ENCODE measurements at places on chromosomes 7 and 10.
A peak's percentile ranks its signal among the peaks of the same experiment; 100 is the strongest.

- DNase-seq = no peak
Measured at GRCh38 chr7:84236398-84236797, 41.8 kb upstream of the SEMA3A start.

GRCh38 chr7:44965441-44965903 lies 13.3 kb downstream of the MYO1G start:
- DNase-seq = no peak

DNA sequence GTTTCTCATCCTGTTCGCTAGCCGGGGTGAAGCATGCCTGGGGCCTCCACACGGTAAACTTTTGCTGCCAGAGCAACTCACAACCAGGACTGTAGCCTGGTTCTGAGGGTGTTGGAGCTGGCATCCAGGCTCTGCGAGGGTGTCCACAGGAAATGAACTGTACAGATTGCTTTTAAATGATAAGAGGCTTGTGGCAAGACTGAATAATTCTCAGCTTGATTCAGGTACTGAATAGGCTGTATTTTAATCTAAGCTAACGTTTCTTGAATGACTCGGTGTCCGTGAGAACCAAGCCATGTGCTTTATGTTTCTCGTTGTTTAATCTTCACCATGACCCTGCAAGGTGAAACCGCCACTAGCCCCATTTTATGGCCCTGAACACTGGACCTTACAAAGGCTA lies 49.3 kb downstream of the EEPD1 start:
- no peak for DNase-seq

DNA sequence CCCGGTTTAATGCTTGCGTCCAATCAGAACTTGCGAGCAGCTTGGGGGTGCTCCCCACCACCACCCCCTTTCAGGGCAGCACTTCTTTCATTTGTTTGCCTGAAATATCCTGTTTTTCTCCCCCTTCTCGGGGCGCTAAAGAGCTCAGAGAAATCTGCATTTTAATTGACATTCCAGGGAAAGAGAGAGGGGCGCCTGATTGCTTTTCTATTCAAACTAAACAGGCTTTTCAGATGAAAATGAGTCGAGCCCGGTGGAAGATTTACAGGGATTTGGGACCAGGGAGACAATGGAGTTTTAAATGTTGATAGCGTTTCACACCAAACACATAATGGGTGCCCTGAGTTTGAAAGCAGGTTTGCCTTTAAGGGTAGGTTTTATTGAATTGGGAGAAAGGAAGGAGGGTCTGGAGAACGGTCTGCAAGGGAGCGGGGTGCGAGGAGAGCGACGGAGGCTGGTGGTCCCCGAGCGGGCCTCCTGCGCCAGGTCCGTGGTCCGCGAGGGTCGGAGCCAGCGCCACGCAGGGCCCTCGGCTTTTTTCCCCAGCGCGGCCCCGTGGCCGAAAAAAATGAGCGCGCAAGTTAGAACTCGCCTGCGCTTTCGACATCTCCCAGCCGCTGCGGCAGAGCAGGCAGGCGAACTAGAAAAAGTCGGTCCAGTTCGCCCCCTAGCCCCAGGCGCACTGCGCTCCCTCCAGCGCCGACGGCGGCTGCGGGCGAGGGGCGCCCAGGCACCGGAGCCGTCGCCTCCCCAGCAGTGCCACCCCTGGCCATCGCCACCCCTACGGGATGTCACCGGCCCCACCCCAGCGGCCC lies 1.3 kb downstream of the FGFR2 start:
- DNase-seq = peak; percentile 22

DNA sequence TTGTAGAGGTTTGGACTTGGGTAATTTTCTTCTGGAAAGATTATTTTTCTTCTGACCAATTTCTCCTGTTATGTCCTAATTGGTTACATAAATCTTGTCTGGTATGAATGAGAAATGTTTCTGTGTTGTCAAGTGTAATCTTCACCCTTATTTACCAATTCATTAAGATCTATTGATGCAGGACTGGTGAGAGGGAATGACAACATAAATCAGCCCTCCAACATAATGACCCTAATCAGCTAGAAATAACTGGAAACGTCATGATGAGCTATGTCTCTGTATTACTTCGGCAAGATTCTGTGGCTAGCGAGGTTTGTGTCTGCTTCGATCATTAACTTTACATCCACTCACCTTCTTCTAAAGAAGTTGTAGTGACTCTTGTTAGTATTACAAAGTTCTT lies 3.5 kb downstream of the FOXP2 start:
- DNase-seq = no peak

- no peak for DNase-seq
Measured at GRCh38 chr7:65397730-65398142, 24.1 kb downstream of the ZNF92 start.

DNA sequence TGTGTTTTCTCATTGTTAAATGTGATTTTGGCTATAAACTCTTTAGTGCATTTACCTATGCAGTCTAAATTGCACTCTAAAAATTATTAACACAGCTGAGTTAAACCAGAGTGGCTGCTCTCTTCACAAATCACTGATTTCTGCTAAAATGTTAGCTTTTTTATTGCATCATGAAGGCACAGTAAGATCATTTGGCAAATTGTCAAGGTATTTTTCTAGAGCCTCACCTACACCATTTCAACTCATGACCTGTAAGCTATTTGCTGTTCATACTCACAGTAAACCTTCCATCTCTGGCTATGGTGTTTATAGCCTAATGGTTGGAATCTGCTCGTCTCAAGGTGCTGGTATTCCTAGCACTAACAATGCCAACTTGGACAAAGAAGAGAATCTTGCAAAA lies 25.7 kb downstream of the NDUFB2 start:
- no peak for DNase-seq

DNA sequence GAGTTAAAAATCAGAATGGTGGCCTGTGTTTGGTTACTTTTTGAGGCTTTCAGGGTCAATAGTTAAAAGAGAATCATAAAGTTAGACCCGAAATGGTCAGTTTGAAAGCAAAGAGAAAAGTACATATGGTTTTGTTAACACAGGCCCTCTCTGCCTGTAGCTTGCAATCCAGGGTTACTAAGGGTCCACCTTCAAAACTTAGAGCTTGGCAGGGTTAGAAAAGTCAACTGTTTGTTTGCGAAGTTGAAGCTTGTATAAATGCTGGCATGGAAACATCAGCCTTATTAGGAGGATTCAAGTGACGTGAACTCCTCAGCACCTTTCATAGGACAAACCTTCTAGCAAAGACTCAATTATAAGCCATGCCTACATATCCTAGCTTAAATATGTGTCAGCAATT lies 196.3 kb upstream of the SEMA3A start:
- DNase-seq = no peak

- DNase-seq = peak; percentile 85
Measured at GRCh38 chr7:1432411-1433082, 26.7 kb downstream of the MICALL2 start.

GRCh38 chr10:29858702-29859267 lies 200.6 kb downstream of the JCAD start:
- DNase-seq = no peak

DNA sequence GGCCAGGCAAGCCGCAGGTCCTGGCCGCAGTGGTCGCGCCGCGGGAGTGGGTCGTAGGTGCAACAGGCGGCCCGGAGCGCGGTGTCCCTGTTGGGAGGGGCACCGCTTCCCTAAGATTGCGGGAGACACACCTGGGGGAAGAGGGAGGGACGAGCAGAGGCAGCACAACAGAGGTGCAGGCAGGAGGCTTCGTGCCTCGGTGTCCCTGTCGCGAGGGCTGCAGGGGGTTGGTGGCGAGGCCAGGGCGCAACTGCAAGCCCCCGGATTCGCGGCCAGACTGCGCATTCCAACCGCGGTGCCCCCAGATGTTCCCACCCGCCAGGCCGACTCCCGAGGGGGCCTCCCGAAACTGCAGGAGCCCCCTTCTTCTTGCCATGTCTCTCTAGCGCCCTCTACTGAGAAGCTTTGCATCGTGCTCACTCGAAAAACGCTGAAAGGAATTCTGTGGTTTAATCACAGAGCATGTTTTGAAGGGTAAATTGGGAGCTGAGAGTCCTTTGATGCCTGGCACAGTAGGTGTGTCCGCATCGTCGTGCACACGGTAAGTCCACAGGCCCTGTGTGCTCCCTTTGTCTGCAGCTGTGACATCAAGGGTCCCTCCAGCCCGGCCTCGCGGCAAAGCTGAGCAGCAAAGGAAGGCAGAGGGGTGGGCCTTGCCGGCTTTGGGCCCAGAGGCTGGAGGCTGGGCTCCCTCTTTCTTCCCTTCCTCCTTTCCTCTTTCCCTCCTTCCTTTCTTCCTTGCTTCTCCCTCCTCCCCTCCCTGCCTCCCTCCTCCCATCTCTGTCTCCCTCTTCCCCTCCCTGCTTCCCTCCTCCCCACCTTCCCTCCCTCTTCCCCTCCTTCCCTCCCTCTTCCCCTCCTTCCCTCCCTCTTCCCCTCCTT lies 6.2 kb upstream of the MBL2 start:
- DNase-seq = no peak

DNA sequence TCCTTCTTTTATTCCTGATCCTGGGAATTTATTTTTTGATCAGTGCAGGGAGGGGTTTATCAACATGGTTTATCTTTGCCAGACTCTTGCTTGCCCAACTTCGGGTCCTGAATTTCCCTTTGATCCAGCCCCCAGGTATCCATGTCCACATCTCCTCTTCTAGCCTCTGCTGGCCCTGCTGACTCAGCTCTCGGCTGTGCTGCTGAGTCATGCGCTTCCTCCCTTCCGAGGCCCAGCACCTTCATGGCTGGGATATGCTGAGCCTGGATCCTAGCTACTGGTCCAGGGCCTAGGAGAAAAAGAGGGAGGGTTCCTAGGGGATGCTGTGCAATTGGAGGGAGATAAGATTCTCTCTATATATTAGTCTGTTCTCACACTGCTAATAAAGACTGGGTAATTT lies 380.7 kb upstream of the SHH start:
- no peak for DNase-seq

GRCh38 chr10:119205894-119206602 lies 1.3 kb upstream of the GRK5 start:
- DNase-seq = peak; percentile 45

DNA sequence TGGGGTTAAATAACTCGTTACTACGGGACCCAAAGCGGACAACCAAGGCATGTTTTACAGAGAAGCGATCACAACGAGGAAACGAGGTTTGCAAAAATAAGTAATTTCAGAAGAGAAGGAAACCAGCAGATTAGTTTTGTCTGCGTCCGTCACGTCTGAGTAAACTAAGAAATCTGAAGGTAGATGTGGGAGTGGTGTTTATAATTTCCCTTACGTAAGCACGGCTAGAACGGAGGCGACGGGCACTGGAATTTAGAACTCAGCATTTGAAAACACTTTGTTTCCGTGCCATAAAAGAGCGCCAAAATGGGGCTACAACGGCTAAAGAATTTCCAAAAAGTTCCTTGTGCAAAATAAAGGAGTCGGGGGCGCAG lies 718 bp upstream of the UMAD1 start:
- no peak for DNase-seq

DNA sequence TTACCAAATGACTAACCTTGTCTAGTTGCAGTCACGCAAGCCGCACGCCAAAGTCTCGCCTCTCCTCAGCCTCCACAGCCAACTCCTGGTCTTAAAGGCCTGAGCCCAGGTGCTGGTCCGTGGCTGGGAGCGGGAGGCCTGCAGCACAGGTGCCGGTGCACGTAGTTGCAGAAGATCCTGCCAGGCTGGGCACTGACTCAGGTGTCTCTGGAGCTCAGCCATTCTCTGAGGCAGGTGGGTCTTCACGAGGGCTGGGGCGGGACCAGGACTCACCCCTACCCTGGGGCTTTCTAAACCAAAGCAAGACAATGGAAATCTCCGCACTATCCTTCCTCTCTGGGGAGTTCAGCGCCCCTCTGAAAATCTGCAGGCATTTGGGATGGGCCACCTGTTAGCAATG lies 216.4 kb downstream of the MLLT10 start:
- DNase-seq = no peak

GRCh38 chr10:94493463-94493862 lies 52.1 kb upstream of the HELLS start:
- DNase-seq = no peak

DNA sequence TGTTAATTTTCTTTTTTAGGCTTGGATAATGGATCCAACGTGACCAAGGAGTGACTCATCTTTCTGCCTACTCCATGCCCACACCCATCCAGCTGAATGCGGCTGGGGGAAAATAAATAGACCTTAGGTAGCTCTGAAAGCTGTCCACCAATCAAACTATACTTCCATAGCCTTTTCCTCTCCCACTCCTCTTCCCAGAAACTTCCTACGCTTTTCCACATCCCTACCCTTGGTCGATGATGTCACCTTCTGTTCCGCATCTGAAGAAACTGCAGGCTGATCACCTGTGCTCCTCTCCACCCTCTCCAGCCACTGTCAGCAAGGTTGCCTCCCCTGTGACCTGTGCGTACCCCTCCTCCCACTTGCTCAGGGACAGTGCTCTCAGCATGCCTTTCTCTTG lies 359.8 kb upstream of the KLF6 start:
- DNase-seq = no peak

GRCh38 chr7:50308203-50308531 lies 3.7 kb downstream of the IKZF1 start:
- no peak for DNase-seq

DNA sequence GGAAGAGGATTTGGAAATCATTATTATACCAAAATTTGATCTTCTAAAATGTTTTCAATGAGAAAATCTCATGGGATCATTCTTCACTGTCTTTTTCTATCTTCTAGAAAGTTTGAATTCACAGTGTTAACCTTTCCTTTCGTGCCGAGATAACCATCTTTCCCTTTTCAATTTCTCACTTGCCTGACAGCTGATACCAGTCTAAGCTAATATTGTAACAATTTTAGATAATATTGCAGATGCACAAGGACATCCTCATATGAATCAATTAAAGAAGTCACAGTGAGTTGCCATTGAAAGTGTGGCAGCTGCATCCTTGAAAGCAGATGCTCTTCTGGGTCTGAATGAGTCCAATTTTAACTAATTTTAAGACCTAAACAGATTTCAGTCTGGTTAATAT lies 139.6 kb upstream of the LRGUK start:
- DNase-seq = no peak

DNA sequence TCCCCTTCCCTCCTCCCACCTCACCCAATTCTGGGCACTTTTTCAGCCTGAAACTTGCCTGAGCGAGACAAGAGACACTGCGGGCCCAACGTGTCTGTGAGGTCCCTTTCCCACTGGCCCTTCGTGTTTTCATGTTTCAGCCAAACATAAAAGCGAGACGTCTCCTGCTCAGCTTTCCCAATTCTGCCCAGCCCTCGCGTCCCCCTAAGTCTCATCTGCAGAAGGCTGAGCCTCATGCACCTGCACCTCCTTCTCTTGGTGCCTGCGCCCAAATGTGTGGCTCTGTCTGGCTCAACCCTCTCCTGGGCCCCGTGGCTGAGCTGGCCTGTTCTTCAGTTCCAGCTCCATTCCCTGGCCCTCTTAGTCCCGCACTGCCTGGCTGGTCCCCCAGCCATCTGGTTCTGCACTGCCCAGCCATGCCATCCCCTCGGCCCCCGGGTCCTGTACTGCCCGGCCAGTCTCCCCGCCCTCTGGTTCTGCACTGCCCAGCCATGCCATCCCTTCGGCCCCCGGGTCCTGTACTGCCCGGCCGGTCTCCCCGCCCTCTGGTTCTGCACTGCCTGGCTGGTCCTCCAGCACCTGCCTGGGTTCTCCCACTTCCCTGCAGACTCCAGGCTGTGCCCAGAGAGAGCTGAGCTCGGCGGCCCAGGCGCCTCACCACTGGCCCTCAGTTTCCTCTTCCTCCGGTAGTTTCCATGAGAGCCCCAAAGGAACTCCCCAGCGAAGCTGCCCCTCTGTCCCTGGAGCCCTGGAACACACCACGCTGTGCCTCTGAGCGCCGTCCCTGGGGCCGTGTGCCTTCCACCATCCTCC lies 224.1 kb downstream of the DNAJB6 start:
- peak; percentile 44 for DNase-seq

GRCh38 chr7:119105381-119105780 lies 880.9 kb downstream of the ANKRD7 start:
- DNase-seq = no peak

GRCh38 chr7:128427289-128427891 lies 17.6 kb upstream of the IMPDH1 start:
- DNase-seq = no peak
